Stimulated activated CD8-positive, alpha-beta memory T cell treated with anti-CD3 and anti-CD28 coated beads, Interleukin-4, amount 100 ng/mL, for 1 hour (primary cell): ENCODE measurements at places on chromosomes 3 and 15.

GRCh38 chr3:107578523-107578922, 55.8 kb downstream of the BBX start:
- no peak for DNase-seq

GRCh38 chr3:12984023-12984823, 89.0 kb downstream of the IQSEC1 start:
- DNase-seq = no peak

- DNase-seq = no peak
These were observed 42.3 kb upstream of the USP3 start for GRCh38 chr15:63462088-63462487.

GRCh38 chr3:188037965-188038581, 115.9 kb upstream of the LPP start:
- no peak for DNase-seq
